Stimulated activated CD4-positive, alpha-beta T cell treated with anti-CD3 and anti-CD28 coated beads, Interleukin-1b, Interleukin-23, amount 100 ng/mL, for 1 hour (primary cell): ENCODE measurements at places on chromosomes 1 and 21.

GRCh38 chr1:44905276-44905675 lies 62.2 kb upstream of the PTCH2 start:
- DNase-seq, result no peak

GRCh38 chr1:61981870-61982660 lies 212.6 kb upstream of the L1TD1 start:
- no peak for DNase-seq

DNA sequence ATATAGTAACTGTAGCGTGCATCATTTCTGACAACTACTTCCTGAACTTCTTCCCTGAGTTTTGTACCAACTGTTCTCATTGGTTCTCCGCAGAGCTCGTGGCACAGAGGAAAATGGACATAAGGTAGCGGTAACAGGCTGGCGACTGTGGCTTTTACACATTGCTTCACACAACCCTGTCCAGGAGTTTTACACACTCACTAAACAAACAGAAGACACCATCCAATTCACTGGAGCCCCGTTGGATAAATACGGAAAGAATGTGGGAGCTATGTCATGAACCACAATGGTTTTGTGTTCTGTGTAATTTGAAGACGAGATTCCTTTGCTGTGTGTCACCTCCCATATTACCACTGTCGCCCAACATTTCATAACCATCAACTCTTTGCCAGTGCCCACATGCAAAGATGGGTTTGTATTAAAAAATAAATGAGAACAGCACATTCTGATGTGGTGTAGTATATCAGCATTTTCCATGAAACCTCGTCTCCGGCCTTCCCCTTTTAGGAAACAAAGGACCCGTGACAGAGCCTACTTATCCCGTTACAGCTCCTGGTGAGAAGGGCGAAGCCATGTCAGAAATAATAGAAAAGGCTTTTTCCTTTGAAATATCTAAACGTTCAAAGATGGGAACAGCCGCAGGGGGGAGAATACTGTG lies 47.4 kb upstream of the ENAH start:
- DNase-seq, result no peak

- no peak for DNase-seq
Observed at GRCh38 chr1:160797271-160797709, 1.3 kb downstream of the LY9 start.

DNA sequence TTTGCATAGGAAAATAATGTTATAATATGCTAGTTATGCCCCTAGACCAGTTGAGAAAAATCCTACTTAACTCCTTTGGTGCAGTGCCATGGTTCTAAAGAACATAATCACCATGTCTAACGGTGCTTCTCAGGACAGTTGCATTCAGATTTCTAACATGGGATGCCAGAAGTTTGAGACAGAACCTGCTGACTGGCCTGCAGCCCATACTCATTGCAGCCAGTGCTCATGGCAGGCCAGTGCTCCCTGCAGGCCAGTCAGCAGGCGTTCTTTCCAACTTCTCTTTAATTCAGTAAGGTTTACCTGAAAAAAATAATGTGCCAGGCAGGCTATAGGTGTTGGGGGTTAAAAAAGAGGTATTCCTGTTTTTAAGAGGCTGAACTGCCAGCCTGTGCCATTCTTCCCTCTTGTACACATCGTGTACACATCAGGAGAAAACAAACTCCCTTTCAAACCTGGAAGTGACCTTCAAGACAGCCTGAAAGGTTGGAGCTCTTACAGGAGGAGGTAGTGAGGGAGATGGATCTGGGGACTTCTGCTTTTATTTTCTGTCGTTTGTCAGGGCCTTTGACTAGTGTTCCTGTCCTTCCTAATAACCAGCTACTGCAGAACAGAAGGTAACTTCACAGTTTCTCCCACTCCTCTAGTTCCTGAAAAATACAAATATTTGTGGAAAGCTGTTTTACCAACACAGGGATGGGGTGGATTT lies 146.0 kb upstream of the MAGI3 start:
- DNase-seq, result no peak

DNA sequence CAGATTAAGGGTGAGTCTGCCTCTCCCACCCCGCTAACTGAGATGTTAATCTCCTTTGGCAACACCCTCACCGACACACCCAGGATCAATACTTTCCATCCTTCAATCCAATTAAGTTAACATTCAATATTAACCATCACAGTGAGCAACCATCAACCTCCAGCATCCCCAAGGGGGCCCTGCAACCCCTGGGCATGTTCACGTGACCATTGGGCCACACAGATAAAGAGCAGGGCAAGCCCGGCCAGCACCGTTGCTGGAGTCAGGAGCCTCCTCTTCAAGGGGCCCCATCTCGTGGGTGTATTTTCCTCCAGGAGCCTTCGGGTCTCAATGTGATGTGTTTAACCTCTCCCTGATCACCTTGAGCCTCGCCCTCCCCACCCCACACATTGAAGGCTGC lies 8.0 kb upstream of the GPR157 start:
- DNase-seq, result no peak

- no peak for DNase-seq
Observed at GRCh38 chr1:35223084-35223630, 30.2 kb upstream of the SFPQ start.

DNA sequence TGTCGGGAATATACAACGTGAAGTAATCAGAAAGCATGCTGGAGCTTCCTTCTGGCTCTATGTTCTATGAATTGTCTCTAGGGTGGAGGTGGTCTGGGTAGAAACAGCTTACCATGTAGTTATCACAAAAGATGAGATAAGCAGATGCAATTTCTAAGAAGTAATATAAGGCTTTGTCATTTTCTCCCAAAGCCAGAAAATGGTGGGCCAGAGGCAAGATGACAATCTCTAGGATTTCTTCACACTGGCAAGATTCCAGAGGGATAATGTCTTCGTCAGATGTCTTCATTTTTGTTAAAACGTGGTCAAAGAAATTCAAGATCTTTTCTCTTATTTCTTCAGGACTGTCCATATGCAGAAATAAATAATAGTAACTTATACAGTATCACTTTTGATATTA lies 77.7 kb downstream of the ADCY10 start:
- no peak for DNase-seq

DNA sequence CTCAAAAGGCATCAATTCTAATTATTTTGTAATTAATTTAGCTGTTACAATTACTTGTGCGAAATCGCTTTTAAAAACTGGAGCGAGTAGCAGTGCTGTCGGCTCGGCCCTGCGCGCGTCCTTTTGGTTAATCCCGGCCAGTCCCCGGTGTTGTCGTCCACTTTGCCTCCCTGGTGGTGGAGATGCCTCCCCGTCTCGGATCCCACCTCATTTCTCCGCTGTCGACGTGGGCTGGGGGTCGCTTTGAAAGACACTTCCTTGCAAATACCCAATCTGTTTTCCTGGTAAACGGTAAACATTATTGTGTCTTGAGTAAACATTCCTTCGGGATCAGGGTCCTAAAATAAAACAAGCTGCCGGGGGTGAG lies 3.7 kb downstream of the FOXD3 start:
- DNase-seq, result no peak

- no peak for DNase-seq
Observed at GRCh38 chr1:20448671-20449071, 37.3 kb downstream of the CAMK2N1 start.

DNA sequence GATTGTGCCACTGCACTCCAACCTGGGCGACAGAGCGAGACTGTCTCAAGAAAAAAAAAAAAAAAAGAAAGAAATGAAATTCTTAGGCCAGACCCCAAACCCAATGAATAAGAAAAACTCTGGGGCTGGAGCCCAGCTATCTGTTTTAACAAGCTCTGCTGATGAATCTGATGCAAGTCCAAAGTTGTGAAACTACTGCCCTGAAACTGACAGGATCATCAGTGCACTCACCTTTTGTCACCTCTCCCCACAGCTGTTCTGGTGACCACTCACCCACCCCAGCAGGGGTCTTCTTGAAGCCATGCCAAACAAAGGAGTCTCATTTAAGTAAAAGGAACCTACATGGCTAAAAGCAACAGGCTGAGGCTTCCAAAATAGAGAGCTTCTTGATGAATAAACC lies 8.4 kb downstream of the PABPC4 start:
- DNase-seq, result no peak

DNA sequence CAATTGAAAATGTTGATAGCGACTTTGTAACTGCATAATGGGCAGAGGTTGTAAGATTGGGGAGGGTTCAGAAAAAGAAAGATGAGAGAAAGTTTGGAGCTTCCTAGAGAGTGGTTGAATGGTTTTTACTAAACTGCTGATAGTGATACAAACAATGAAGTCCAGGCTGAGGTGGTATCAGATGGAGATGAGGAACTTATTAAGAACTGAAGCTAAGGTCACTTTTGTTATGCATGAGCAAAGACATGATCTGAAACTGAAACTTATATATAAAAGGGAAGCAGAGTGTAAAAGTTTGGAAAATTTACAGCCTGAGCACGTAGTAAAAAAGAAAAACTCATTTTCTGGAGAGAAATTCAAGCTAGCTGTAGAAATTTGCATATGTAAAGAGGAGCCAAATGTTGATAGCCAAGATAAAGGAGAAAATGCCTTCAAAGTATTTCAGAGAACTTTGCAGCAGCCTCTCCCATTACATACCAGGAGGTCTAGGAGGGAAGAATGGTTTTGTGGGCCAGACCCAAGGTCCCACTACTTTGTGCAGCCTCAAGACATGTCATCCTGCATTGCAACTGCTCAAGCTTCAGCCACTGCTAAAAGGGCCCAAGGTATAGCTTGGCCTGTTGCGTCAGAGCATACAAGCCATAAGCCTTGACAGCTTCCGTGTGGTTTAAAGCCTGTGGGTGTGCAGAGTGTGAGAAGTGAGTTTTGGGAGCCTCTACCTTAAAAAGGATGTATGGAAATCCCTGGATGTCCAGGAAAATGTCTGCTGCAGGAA lies 843.9 kb downstream of the AMY1C start:
- no peak for DNase-seq

- no peak for DNase-seq
Observed at GRCh38 chr1:166884971-166885370, 8.9 kb upstream of the TADA1 start.

GRCh38 chr1:200336901-200337391 lies 72.9 kb downstream of the ZNF281 start:
- DNase-seq, result no peak

DNA sequence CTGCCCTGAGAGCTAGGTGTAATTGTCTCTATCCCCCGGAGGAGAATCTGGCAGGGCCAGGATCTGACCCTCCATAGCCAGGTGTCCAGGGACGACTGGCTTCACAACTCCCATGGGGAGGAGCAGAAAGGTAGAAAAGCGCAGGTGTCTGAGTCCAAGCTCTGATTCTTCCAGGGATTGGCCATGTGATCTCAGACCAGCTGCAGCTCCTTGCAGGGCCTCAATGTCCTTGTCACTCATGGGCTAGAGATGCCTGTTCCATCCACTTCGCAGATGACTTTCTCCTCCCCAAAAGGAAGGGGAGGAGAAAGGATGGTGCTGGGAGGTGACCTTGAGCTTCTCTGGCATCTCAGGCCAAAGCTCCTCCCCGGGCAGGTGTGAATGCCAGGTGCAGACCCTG lies 22.7 kb downstream of the HSPG2 start:
- no peak for DNase-seq

DNA sequence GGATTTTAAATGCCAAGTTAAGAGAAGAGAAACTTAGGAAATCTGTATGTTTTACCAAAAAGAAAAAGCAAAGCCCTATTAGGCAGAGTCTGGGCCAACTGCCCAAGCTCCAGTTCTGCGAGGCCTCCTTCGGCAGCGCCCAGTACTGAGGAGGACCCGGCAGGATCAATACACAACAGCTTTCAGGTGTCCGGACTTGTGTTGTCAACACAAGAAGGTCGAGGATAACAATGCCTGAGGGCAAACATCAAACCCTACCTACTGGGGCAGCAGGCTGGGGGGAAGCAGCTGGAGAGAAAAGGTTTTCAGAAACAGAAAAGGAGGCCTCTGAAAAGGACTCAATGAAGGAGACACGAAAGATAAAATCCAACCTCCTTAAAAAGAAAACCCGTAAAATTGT lies 98.1 kb upstream of the GJB5 start:
- DNase-seq, result no peak

DNA sequence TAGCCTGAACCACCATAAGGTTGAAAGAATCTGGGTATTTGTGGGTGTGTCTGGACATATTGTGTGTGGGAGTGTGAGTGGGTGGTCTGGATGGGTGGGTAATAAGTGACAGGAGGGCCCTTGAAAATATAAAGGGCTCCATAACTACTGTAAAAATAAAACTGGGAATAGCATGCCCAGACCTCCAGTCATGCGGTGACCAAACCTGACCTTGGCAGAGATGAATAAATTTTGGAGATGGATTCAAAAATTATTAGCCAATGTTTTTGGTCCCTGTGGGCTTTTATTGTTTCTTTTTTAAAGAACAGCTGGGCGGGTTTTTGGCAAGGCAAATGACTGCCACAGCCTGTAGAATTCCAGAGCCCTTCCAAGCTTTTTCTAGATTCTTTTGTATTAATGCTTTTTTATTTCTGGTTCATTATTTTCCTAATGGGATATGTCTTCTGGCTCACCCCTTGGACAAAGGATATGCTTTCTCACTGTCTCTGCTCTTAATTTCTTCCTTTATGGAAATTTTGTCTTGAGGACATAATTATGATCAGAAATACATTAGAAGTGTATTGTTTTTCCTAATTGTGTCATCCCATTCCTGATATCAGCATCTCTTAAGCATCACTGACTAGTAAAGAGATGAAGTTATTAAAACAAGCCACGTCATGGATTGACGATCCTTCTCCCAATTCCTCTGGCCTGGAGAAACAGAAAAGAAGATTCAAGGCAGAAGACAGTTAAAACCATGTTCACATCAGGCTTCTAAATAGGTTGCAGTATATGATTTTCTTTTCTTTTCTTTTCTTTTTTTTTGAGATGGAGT lies 69.5 kb downstream of the NTMT2 start:
- no peak for DNase-seq

DNA sequence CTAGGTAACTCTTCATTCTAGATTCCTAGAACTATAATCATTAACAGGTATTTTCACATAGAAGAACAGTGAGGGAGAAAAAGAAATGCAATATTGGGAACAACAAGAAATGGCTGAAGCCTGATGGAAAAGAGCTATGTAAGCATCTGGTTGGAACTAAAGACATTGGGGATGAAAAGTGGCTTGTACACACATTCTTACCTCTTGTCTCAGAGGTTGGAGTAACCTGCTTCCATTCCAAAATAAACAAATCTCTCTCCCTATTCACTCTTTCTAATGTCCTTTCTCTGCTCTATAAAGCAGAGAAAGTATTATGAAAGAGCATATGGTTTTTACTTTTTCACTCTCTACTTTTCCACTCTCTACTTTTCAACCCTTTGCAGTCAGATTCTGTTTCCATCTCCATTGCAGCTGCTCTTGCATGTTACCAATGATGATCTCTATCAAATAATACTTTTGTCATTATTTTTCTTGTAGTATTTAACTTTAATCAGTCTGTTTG lies 37.5 kb downstream of the CMPK1 start:
- no peak for DNase-seq

- DNase-seq, result no peak
Observed at GRCh38 chr1:97936976-97937375, 16.1 kb upstream of the DPYD start.

DNA sequence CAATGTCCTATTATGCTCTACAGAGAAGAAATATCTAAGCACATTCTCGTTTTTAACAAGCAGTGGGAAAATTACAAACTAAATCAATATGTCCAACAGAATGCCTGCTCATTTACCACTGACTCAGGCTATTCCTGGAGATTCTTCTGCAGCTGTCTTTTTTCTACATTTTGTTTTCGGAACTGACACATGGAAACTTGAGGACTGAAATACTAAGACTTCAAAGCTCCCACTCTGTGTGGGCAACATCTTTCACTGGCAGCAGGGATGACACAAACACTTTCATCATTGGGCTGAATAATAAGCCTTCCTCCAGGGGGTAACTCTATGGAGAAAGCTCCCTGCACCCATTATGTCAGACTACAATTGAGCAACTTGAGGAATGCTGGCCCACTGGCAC lies 175.5 kb upstream of the NCAM2 start:
- no peak for DNase-seq

GRCh38 chr1:90841473-90841872 lies 124.4 kb upstream of the BARHL2 start:
- no peak for DNase-seq
